ENCODE measurements at places on chromosomes 3 and 15.

DNA sequence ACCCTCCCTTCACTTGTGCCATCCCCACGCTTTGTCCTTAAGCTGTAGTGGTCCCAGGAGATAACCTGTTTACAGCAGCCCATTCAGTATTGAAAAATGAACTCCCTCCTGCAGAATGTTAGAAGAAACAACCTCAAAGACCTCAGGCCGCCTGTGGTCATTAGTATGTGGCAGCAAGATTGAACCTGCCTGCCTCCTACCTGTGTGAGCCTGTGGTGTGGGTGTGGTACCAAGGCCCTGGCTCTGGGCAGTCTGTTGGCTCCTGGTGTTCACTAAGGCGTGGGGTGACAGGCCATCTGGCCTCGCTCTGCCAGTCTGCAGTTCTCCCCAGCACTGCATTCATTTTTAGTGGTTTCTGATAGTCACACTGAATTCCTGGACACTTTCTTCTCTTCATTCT lies 21.0 kb downstream of the LSM3 start:
- DNase-seq, result no peak

DNA sequence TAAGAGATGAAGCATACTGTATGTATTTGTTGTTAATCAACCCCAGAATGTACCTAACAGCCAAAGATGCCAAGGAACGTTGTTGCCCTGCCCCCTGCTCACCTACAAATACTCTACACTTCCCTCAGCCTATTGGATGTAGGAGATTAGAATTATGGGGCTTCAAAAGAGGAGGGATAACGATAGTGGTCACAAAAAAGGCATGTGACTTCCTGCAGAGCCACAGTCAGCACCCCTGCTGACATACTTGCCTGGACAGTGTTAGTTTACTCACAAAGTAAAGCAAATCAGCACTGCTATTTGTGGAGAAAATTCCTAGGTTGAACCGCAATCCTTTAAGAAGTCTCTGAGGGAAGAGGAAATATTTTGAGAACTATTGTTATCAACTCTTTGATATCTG lies 37.9 kb downstream of the PARP15 start:
- no peak for DNase-seq

DNA sequence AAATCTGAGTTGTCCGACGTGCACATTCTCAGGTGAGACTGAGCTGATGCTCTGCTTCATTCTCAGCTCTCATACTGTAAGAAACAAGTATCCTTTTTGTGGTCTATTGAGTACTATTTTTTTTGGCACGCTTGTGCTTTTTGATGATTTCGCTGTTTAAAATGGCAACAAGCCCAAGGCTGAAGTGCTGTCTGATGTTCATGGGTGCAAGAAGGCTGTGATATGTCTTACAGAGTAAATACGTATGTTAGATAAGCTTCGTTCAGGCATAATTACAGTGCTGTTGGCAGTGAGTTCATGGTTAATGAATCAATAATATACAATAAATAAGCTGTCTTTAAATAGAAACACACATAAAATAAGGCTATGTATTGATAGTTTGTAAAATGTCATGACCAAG lies 27.2 kb downstream of the AQR start:
- DNase-seq, result no peak

DNA sequence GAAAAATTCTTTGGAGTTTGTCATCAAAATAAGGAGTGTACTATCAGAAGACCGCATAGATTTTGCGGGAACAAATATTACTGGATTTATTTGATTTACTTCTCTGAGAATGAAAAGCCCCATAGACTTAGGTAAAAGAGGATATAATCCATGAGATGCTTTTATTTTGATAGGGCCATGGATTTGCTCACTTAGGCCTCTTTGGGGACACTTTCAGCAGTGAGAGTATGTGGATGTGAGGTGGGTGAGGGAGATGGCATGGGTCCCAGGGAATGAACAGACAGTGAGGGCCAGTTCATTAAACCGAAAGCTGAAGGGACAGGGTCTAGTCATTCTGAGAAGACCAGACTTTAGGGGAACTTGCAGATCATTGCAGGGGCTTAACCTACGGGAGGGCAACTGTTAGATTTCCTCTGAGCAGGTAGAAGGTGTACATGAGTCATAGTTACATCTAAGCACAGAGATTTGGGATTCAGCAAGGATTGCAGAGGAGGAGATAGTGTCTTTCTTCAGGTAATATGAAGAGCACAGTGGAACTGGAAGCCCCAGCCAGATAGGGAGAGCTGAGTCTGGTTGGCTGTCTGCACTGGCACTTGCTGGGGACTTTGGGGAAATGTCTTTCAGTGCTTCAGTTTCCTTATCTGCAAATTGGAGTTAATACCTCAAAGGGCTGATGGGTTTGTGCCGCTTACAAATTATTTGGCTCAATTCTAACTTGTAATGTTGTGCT lies 30.8 kb downstream of the SH3GL3 start:
- no peak for DNase-seq

DNA sequence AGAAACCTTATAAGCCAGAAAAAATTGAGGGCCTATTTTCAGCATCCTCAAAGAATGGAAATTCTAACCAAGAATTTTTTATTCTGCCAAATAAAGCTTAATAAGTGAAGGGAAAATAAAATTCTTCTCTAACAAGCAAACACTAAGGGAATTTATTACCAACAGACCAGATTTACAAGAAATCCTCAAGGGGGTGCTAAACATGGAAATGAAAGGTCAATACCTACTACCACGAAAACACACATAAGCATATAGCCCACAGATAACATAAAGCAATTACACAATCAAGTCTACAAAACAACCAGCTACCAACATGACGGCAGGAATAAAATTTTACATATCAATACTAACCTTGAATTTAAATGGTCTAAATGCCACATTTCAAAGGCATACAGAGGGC lies 883.5 kb downstream of the SI start:
- DNase-seq, result no peak
